ENCODE measurements at places on chromosomes 7 and 10. TPM values are rescaled to one million over a fixed set of nuclear protein-coding genes. Genes with fewer than 3 reads are reported as not detected.

Gene GRID2IP
- 0.27 TPM for total RNA-seq

DNA sequence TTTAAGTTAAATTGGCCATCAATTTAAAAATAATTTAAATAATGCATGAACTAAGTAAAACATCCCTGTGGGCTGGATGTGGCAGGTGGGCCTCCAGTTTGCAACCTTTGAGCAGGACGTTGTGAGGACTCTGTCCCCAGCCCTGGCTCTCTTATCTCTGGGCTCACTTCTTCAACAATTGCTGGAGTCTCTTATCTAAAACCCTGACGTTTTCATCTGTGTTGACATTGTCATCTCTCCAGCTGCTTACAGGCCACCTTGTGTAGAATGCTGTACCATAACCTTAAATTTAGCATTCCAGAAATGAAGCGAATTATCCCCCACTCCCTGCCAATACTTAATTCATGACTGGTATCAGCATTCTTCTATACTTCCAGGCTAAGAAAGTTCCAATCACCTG, 3.2 kb upstream of the KIF5B start:
- no peak for DNase-seq

DNA sequence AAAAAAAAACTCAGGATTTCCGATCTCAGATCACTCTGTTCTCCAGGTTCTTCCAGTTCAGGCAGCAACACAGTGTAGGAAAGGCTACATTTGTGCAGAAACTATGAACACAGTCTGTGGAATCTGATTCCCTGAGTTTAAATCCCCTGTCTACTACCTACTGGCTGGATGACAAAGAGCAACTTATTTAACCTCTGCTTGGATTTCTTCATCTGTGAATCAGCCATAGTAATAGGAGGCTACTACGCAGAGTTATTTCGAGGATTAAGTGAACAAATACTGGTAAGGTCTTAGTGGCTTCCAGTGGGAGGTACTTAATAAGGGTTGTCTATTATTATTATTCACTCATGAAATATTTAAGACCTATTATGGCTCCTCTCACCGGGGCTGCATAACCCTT, 44.3 kb upstream of the PDCD4 start:
- DNase-seq = no peak

GRCh38 chr10:114095559-114096337, 52.1 kb downstream of the ADRB1 start:
- DNase-seq = peak; percentile 18

DNA sequence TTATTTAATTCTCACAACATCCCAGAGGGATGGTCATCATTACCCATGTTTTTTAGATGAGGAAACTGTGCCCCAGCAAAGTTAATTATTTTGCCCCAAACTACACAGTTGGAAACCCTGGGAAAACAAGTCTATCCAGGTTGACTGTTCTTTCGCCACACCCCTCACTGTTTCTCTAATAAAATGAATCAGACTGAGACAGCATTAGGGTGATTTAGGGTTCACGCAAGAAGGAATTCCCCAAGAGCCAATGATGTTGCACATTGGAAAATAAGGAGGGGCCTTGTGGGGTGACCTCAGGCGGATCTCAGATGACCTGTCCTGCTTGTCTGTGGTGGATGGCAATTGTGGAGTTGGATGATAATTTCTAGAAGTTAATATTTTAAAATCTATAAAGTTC, 135.7 kb upstream of the TBX20 start:
- DNase-seq = no peak

DNA sequence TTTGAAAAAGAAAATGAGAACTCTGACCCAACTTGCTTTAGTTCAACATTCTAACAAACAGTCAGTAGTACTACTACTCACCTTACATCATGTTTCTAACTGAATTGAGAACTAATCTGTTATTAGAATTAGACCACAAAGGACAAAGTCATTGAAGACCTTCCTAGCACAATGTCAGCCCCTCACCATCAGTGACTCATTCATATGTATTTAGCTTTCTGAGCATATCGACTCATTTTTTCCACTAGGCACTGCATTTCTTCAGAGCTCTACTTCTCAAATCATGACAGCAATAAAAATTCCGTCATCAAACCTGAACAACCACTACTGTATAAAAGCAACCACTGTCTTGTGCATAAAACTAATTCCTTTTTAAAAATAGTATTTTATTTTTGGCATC, 4.4 kb upstream of the LRRN3 start:
- DNase-seq = peak; percentile 6

Data from myocyte (in vitro differentiated cells).